ENCODE measurements at places on chromosomes 2 and 18. TPM values are rescaled to one million over a fixed set of nuclear protein-coding genes. Genes with fewer than 3 reads are reported as not detected.

Gene TUBA3E
- total RNA-seq = not detected

Gene DNER
- total RNA-seq = 0.20 TPM

Gene LHCGR
- not detected for total RNA-seq

Gene HOXD8
- total RNA-seq = 0.46 TPM

Gene FAM237A
- total RNA-seq = not detected

Gene ADGRF3
- 0.20 TPM for total RNA-seq

Gene ABCA12
- 0.07 TPM for total RNA-seq

Gene ORC2
- 13.6 TPM for total RNA-seq

Gene ROCK1
- total RNA-seq = 32.5 TPM

Gene FZD7
- 24.8 TPM for total RNA-seq

Gene NYAP2
- not detected for total RNA-seq

Gene STK17B
- 86.0 TPM for total RNA-seq

Gene EFHD1
- 2.7 TPM for total RNA-seq

Gene ZNF804A
- total RNA-seq = 1.4 TPM

Gene NXPH2
- total RNA-seq = 0.33 TPM

Gene GTF2A1L
- 3.8 TPM for total RNA-seq

Gene CEP76
- 7.2 TPM for total RNA-seq

Gene SPIRE1
- total RNA-seq = 27.4 TPM

Gene EFR3B
- 2.4 TPM for total RNA-seq

Gene LIPG
- total RNA-seq = 5.5 TPM

Gene SLC9A2
- not detected for total RNA-seq

Gene SPATA3
- total RNA-seq = not detected

Gene TSGA10
- 2.5 TPM for total RNA-seq

Gene GCKR
- total RNA-seq = 8.5 TPM

Gene ZBTB7C
- 0.46 TPM for total RNA-seq

Gene VAMP5
- total RNA-seq = 13.7 TPM

Gene PPP4R3B
- total RNA-seq = 53.2 TPM

Gene CCDC178
- not detected for total RNA-seq

Gene CROCC2
- 0.13 TPM for total RNA-seq

Gene ALPG
- total RNA-seq = not detected

Gene TEX44
- total RNA-seq = not detected

Gene COL5A2
- 889 TPM for total RNA-seq

Gene HOXD9
- not detected for total RNA-seq

Gene DNAJC5G
- total RNA-seq = not detected

Gene SERPINB2
- 14.4 TPM for total RNA-seq

Gene SOCS6
- 42.7 TPM for total RNA-seq

Gene VSNL1
- total RNA-seq = 0.66 TPM

Gene RSAD2
- total RNA-seq = 0.33 TPM

Gene GAD1
- 0.07 TPM for total RNA-seq

Gene CNDP2
- 68.5 TPM for total RNA-seq

Gene STARD6
- not detected for total RNA-seq

Gene DLX1
- total RNA-seq = 1.6 TPM

Gene CCDC148
- 0.43 TPM for total RNA-seq

Gene C2orf78
- not detected for total RNA-seq

Gene UGT1A3
- not detected for total RNA-seq

Gene CDK5R2
- not detected for total RNA-seq

Gene IL1RN
- total RNA-seq = not detected

Gene LIMS4
- total RNA-seq = 3.1 TPM

Gene NT5DC4
- 0.33 TPM for total RNA-seq

Gene CYRIA
- total RNA-seq = 5.5 TPM

Gene PCARE
- not detected for total RNA-seq

Gene TUBB6
- 702 TPM for total RNA-seq

Gene RGPD4
- not detected for total RNA-seq

All from smooth muscle cell of the pulmonary artery (primary cell).